ENCODE measurements at places on chromosomes 5 and 9.

GRCh38 chr9:125681086-125681622 is 25.9 kb downstream of the MAPKAP1 start:
- DNase-seq, result no peak

DNA sequence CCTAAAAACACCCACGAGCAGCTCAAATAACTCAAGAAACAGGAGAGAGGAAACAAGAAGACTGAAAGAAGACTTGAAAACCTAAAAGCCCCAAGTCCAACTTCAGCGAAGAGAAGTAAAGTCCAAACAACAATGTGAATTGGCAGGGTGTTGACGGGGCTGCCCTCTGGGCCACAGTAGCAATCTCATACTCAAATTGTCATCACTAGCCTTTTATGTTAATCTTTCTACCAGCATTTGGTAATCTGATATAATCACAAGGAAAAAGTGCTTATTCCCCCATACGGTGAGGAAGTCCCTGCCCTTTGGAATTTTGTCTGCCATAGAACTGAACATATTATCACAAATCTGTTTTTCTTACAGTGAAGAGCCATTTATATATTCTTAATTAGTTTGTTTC is 51.5 kb upstream of the IFNE start:
- no peak for DNase-seq

GRCh38 chr5:80269991-80270438 is 14.2 kb upstream of the SERINC5 start:
- no peak for DNase-seq

- no peak for DNase-seq
Observed at GRCh38 chr9:91951944-91952520, 2.0 kb upstream of the ROR2 start.

- no peak for DNase-seq
Observed at GRCh38 chr9:34869390-34869789, 88.7 kb upstream of the PHF24 start.

- DNase-seq, result no peak
Observed at GRCh38 chr9:21029661-21030060, 1.8 kb downstream of the HACD4 start.

GRCh38 chr5:180816608-180817534 is 14.3 kb upstream of the MGAT1 start:
- no peak for DNase-seq

DNA sequence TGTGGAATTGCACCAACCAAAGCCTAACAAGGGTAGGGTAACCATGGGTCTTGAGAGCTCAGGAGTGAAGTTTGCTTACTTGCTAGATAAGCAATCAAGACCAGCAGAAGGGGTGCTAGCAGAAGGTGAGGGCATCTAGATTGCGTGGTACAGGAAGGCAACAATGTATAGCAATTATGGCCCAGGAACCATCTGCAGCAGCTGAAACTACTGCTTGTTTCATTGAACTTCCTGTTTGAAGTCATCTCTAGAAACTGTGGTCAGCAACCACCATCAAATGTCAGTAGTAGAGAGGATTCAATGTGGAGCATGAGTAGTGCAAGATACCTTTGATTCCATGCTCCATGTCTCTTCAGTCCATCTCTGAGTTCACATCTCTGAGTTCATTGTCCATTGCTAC is 462.1 kb upstream of the GRAMD2B start:
- no peak for DNase-seq

DNA sequence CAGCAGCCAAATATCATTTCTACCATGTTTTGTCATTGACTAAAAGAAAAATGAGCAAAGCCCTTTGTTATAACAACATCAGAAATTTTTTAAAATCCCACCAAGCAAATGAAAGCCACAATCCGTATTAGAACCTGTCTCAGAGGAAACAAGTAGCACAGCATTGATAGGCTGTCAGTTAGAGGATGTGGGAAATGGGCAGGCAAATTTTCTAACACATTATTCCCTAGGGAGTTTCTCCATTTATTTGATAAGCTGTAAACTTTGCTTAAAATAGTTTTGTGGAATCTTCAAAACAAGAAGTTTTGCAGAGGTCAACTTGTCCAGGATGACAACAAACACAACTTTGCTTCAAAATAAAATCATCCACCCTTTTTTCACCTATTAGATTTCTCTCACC is 53.6 kb upstream of the APC start:
- DNase-seq, result no peak

- DNase-seq, result no peak
Observed at GRCh38 chr5:76513476-76513875, 109.7 kb downstream of the F2RL2 start.

GRCh38 chr5:38935437-38935836 is 89.6 kb downstream of the OSMR start:
- no peak for DNase-seq

GRCh38 chr9:9079473-9079872 is 1279.9 kb upstream of the DMAC1 start:
- DNase-seq, result no peak

DNA sequence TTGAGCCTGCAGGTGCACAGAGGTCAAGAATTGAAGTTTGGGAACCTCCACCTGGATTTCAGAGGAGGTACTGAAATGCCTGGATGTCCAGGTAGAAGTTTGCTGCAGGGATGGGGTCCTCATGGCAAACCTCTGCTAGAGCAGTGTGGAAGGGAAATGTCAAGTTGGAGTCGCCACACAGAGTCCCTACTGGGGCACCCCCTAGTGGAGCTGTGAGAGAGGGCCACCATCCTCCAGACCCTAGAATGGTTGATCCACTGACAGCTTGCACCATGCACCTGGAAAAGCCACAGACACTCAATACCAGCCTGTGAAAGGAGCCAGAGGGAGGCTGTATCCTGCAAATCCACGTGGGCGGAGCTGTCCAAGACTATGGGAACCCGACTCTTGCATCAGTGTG is 78.0 kb downstream of the GABRA1 start:
- no peak for DNase-seq

DNA sequence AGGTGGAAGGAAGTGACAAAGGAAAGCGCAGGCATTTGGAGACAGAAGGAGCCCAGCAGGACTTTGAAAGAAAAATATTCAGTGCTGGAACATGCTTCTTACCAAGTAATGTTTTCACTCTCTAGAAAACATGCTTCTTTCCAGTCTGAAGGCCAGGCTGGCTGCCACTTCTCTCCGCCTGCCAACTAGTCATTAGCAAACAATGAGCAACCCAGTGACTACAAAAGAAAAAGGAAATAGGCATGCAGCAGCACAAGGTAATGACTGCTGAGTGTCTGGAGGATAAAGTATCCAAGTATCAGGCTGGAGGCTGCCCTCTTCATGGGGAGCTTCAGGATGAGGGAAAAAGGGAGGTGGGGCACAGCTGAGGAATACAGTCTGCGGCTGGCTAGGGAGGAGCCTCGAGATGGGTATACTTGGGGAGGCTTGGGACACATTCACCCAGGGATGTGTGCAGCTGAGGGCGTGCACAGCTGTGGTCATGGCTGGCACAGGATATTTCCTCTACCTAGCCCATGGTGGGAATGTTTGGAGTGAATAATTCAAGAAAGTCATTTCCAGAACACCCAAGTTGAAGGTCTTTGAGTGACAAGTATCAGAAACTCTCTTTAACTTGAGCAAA is 161.5 kb upstream of the KIF2A start:
- DNase-seq, result no peak

DNA sequence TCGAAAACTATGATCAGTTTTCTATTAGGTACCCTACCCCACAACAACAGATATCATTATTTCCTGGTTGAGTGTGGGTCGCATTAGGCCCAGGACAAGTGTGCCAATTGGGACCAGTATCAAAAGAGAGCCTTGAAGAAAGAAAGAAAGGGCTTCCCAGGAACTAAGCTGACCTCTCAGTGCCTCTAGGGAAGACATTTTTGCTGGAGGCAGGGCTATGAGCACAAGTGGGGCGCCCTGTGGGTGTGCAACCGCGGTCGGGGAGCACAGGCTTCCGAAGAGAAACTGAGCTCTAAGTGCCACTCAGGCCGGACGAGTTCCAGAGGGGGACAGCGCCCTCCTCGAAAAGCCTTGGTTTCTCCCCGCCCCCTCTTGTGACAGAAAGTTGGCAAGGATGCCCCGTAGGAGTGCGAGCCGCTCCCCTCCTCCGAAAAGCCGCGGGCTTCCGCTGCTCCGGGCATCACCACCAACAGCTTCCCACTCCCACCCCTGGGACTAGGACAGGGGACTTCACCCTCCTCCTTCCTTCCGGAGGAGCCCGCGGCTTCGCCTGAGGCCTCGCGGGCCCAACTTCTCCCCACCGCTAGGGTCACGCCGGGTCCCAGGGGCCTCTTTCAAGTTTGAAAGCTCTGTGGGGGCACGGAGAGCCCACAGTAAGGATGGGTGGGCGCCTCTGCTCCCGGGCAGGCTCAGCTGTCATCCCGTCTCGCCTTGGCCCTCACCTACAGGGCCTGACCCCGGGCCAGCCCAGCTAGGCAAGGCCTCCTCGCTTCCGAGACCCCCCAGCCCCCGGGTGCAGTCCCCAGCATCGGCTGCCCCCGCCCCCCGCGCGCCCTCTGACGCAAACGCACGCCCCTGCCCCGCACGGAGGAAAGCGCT is 2.0 kb downstream of the NR2F1-AS1 start:
- no peak for DNase-seq
